ENCODE measurements at places on chromosomes 4 and X. TPM values are rescaled to one million over a fixed set of nuclear protein-coding genes. Genes with fewer than 3 reads are reported as not detected.

Gene ABRAXAS1
- 10.7 TPM for total RNA-seq

Gene BEX4
- total RNA-seq = 30.8 TPM

Gene RELL1
- total RNA-seq = 21.3 TPM

Gene NR3C2
- 4.2 TPM for total RNA-seq

Gene EOLA2
- total RNA-seq = 85.5 TPM

Gene UTP3
- total RNA-seq = 23.1 TPM

Gene CFP
- 19.3 TPM for total RNA-seq

GRCh38 chr4:6351246-6352000 is 81.8 kb downstream of the WFS1 start:
- H3K36me3 ChIP-seq = no peaks in the 10 kb centered on the region
- no peaks in the 10 kb centered on the region for H3K4me1 ChIP-seq
- DNase-seq = no peak

DNA sequence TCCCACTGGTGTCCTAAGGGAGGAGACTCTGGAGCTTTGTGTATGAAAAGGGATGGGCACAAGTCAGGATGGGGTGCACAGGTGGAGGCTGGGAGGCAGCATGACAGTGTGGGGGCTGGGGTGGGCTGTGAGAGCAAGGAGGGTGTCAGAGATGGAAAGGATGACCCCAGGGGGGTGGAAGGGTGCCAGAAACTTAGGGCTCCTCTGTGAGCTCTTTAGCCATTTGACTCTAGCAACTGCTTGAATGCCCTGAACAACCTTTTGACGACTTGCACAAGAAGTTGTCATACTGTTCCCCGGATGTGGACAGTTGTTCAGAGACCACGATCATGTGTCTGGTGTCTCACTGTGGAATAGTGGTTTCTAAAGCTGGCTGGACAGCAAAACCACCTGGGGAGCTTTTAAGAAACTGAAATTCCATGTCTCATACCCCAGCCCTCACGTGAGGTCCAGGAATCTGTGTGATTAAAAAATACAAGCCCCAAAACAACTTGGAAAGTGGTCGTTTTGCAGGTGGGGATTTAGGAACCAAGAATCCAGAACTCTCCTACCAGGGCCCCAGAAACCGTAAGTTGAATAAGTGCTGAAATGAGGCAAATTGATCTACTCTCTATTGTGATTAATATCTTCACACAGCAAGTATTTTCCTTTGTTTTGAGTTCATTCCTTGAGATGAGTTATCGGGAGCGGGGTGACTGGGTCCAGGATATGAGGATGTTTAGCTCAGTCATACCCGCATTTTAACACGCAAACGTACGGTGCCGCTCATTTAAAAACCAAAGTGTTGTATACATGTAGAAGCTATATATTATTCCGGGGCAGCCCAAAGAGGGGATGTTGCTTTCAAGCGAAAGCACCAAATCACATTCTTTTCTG is 3.4 kb downstream of the RHOH start:
- H3K36me3 ChIP-seq = peaks cover 2% of the 10 kb centered on the region
- no peaks in the 10 kb centered on the region for H3K27me3 ChIP-seq
- H3K4me1 ChIP-seq = peaks cover 53% of the 10 kb centered on the region
- DNase-seq = peak; percentile 82
- peak overlapping the region; percentile 67 for H3K4me3 ChIP-seq

DNA sequence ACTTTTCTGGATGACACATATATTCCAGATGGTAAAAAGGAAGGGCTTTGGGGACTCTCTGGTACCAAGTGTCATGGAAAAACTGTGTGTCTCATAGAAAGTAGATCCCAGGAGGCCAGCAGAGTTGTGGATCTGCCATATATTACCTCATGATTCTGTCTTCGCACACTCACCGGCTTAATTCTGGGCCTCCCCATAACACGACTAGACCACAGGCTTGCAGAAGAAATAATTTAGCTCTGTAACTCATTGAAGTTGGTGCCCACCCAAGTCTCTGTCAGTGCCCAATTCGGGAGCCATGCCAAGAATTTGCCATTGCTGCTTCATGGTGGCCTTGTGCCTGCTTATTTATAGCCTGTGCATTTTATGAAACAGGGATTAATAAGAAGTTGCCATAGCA is 104.5 kb downstream of the AR start:
- no peaks in the 10 kb centered on the region for H3K36me3 ChIP-seq
- H3K27ac ChIP-seq = no peak overlapping the region
- H3K27me3 ChIP-seq = no peaks in the 10 kb centered on the region
- H3K4me3 ChIP-seq = no peak overlapping the region
- peaks cover 5% of the 10 kb centered on the region for H3K4me1 ChIP-seq

DNA sequence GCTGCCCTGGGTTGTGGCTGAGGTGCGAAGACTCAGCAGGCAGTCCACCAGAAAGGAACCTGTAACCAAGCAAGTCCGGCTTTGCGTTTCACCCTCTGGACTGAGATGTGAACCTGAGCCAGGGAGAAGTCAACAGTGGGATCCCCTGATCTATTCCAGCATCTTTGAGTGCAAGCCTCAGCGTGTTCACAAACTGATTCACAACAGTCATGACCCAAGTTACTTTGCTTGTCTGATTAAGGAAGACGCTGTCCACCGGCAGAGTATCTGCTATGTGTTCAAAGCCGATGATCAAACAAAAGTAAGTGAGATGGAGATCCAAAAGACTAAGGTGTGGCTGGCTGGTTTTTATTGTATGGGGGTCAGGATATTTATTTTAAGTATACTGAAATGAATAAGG is 11.3 kb downstream of the TBC1D1 start:
- H3K4me1 ChIP-seq = no peaks in the 10 kb centered on the region
- DNase-seq = no peak
- H3K27ac ChIP-seq = no peak overlapping the region
- H3K36me3 ChIP-seq = peaks cover 21% of the 10 kb centered on the region

DNA sequence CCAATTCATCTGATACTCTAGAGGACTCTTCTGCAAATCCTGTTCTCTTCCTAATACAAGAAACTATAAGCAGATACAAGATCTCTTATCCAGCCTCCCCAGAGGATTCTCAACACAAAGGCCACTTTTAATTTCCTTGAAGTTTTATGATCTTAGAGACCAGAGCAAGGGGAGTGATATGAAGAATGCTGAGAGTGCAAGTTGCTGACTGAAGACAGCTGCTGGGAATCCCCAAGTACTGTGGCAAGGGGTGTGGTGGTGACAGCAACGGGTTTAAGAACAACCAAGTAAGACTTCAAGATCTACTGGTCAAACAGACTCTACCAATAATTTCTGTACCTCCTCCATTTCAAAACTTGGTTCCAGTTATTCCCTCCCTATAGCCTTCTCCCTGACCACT is 7.0 kb downstream of the AMMECR1 start:
- no peaks in the 10 kb centered on the region for H3K27me3 ChIP-seq
- H3K4me1 ChIP-seq = no peaks in the 10 kb centered on the region
- H3K27ac ChIP-seq = no peak overlapping the region
- H3K36me3 ChIP-seq = no peaks in the 10 kb centered on the region
- H3K4me3 ChIP-seq = no peak overlapping the region

DNA sequence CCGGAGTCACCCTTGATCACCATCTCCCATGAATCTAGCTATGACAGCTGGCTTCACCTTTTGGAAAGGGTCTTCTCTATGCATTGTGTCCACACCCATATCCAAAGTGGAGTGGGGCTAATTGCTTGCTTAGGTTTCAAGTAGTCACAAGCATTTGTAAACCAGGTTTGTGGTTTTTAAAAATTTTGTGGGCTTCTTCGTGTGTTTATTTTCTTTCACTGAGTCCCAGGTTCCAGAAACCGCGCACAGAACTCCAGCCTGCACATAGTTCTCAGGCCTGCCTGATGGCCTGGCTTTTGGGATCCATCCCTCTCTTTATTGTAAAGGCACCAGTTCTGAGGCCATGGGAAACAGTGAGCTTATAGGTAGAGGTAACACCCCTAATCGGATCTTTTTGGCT is 70.2 kb upstream of the TLR3 start:
- no peak overlapping the region for H3K4me3 ChIP-seq
- no peak overlapping the region for H3K27ac ChIP-seq
- no peaks in the 10 kb centered on the region for H3K36me3 ChIP-seq
- H3K4me1 ChIP-seq = no peaks in the 10 kb centered on the region
- DNase-seq = no peak

DNA sequence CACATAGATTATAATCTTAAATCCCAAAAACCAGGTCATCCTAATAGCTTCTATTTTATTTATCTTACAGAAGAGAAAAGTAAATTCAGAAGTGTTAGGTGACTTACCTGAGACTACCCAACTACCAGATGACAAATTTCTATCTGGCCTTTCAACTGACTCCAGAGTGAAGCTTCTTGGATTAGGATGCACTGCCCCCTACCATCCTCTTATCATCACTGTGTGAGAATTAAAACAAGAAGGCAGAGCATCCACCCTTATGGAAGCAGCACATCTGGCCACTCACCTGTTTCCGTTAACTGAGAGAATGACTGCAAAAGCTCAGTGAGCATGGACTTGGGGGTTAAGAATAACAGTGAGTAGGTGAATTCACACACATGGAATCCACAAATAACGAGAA is 502.6 kb upstream of the TECRL start:
- H3K4me3 ChIP-seq = no peak overlapping the region
- H3K27me3 ChIP-seq = no peaks in the 10 kb centered on the region
- H3K27ac ChIP-seq = no peak overlapping the region
- no peaks in the 10 kb centered on the region for H3K36me3 ChIP-seq

- no peak overlapping the region for H3K27ac ChIP-seq
- no peaks in the 10 kb centered on the region for H3K27me3 ChIP-seq
- DNase-seq = no peak
- no peaks in the 10 kb centered on the region for H3K4me1 ChIP-seq
- peaks cover 30% of the 10 kb centered on the region for H3K36me3 ChIP-seq
Measured at GRCh38 chr4:8385611-8386010, 54.9 kb downstream of the ACOX3 start.

DNA sequence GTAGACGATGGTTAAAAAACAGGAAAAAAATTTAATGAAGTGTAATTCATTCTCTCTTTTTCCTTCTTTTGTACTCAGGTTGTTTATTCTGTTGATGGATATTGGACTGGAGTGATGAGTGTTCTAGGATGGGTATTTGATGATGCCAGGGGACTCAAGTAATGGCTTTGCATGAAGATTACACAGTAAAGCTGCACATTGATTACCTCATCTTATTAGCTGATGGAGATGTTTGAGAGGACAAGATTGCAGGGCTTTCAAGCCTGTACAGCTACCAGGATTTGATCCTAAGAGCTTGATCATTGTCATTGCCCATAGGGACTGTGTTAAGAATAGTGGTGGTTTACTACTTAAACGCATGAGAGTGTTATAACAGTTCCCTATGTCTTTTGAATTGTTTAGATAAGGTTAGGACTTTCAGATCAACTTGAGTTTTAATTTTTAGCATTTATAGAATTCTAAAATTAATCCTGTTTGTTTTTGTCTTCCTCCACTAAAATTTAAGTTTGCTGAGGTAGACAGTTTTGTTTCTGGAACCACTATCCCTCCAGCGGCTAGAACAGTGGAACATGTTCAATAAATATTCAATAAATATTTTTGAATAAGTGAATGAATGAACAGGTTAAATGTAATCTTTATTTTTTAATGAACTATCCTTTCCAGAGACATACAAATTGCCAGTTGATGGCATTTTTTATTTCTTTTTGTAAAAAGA is 58.2 kb downstream of the GAB1 start:
- no peak for DNase-seq
- H3K27ac ChIP-seq = no peak overlapping the region
- no peak overlapping the region for H3K4me3 ChIP-seq
- H3K36me3 ChIP-seq = no peaks in the 10 kb centered on the region

GRCh38 chr4:151472711-151473110 is 63.7 kb downstream of the FHIP1A start:
- no peak for DNase-seq
- H3K4me3 ChIP-seq = no peak overlapping the region
- no peak overlapping the region for H3K27ac ChIP-seq

GRCh38 chr4:163731071-163731470 is 236.6 kb downstream of the TMA16 start:
- H3K4me1 ChIP-seq = no peaks in the 10 kb centered on the region
- H3K27me3 ChIP-seq = no peaks in the 10 kb centered on the region
- no peak overlapping the region for H3K27ac ChIP-seq

GRCh38 chr4:4989083-4989622 is 30.1 kb downstream of the CYTL1 start:
- H3K36me3 ChIP-seq = no peaks in the 10 kb centered on the region
- H3K4me3 ChIP-seq = no peak overlapping the region
- peaks cover 17% of the 10 kb centered on the region for H3K4me1 ChIP-seq

DNA sequence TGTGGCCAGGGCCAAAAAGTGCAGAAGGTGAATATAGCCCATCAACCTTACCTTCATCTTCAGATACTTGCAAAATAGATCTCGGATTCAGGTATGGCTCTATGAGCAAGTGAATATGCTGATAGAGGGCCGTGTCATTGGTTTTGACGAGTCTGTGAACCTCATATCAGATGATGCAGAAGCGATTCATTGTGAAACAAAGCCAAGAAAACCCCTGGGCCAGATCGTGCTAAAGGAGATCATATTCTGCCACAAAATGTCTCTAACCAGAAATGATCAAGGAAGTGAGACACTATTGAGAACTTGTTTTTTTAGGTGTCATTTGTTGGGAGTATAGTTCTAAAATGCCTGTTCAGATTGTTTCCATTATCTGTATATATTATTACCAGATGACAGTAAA is 48.3 kb downstream of the PDK3 start:
- no peaks in the 10 kb centered on the region for H3K4me1 ChIP-seq
- peaks cover 3% of the 10 kb centered on the region for H3K36me3 ChIP-seq
- H3K27ac ChIP-seq = no peak overlapping the region
- no peaks in the 10 kb centered on the region for H3K27me3 ChIP-seq
- no peak for DNase-seq

- no peaks in the 10 kb centered on the region for H3K4me1 ChIP-seq
- DNase-seq = peak; percentile 73
- no peaks in the 10 kb centered on the region for H3K27me3 ChIP-seq
- no peak overlapping the region for H3K27ac ChIP-seq
Measured at GRCh38 chr4:176340871-176341685, 21.3 kb downstream of the SPCS3 start.

- H3K4me3 ChIP-seq = no peak overlapping the region
- no peaks in the 10 kb centered on the region for H3K36me3 ChIP-seq
- no peak for DNase-seq
- H3K27me3 ChIP-seq = no peaks in the 10 kb centered on the region
- no peaks in the 10 kb centered on the region for H3K4me1 ChIP-seq
Measured at GRCh38 chrX:113920661-113921060, 663.2 kb upstream of the HTR2C start.

GRCh38 chr4:87949961-87950360 is 25.6 kb upstream of the SPP1 start:
- DNase-seq = no peak
- H3K36me3 ChIP-seq = no peaks in the 10 kb centered on the region
- H3K27ac ChIP-seq = no peak overlapping the region
- no peak overlapping the region for H3K4me3 ChIP-seq
